Neural crest cell (in vitro differentiated cells): ENCODE measurements at places on chromosomes 1 and 21. TPM values are rescaled to one million over a fixed set of nuclear protein-coding genes. Genes with fewer than 3 reads are reported as not detected.

ZNHIT6 gene
- total RNA-seq, result 19.9 and 20.4 TPM in 2 replicates

IQCC gene
- total RNA-seq, result 7.3 and 7.8 TPM in 2 replicates

TRIM45 gene
- 13.3 and 16.6 TPM in 2 replicates for total RNA-seq

ENAH gene
- 179 and 181 TPM in 2 replicates for total RNA-seq

LENEP gene
- total RNA-seq, result 1.9 and 2.5 TPM in 2 replicates

CFAP45 gene
- total RNA-seq, result not detected in 2 replicates

IPO13 gene
- total RNA-seq, result 37.7 and 44.1 TPM in 2 replicates

IL24 gene
- total RNA-seq, result not detected in 2 replicates

FCGR3A gene
- not detected in 2 replicates for total RNA-seq

TNFRSF4 gene
- total RNA-seq, result 0.19 and 0.20 TPM in 2 replicates

SELL gene
- not detected in 2 replicates for total RNA-seq

FCRL1 gene
- not detected in 2 replicates for total RNA-seq

TOR1AIP2 gene
- 76.2 and 78.0 TPM in 2 replicates for total RNA-seq

NFASC gene
- total RNA-seq, result 11.1 and 12.9 TPM in 2 replicates

- DNase-seq, result no peak
Observed at GRCh38 chr21:28339403-28339802, 653.3 kb downstream of the LTN1 start.

GRCh38 chr1:119409731-119410130 is 5.2 kb upstream of the HSD3B2 start:
- DNase-seq, result no peak

GRCh38 chr1:201791051-201791778 is 37.7 kb upstream of the IPO9 start:
- no peak for DNase-seq

- no peak for DNase-seq
Observed at GRCh38 chr1:70048336-70049094, 156.9 kb downstream of the LRRC40 start.

DNA sequence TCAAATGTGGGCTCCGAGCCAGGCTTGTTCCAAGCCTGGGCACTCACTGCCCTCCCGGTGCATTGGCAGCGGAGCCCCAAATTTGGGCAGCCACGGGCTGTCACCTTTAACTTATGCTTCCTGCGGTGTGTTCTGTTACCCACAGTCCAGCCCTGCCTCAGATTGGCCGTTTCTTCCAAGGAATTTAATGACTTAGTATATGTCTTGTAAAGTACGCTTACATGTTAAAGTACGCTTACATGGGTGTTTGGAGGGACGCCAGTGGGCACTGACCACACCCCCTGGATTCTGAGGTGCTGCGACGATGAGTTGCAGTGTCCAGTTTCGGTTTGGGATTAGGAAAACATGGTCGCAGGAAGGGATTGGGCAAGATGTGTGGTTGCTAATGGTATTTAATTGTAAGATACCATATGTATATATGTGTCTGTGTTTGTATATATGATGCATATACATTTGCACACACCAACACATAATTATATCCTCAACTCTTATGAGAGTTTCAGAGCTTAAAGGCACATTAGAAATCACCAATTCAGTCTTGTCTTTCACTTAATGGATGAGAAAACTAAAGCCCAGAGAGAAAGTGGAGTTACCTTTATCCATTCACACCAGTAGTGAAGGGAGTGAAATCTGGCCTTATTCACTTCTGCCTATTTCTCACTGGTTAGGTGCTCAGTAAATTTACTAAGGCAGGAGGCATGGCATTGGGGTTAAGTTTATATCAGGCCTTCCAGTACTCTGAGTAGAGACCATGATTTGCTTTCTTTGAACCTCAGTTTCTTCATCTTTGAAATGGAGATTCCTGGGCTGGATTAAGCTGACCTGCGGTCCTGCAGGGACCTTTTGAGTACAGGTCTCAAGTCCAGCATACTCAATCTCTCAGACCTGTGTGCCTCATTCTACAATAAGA is 1.0 kb downstream of the SMYD2 start:
- DNase-seq, result peak; percentile 6

DNA sequence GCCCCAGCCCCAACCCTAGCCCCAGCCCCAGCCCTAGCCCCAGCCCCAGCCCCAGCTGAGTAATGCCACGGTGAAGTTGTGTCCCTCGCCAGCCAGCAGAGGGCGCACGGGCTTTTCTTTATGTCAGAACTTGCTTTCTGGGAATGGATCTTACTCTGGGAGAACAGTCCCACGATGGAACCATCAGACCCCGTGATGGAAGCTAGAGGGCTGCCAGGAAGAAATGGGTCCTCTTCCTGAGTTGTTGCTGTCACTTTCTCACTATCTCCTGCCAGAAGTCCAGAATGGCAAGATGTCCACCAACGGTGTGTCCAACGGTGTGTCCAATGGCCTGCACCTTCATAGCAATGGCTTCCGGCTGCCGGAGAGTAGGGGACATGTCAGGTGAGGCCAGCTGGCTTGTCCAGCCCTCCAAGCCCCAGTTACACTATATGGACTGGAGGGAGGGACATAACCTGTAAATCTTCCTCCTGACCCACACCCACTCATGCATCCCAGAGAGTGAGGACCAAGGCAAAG is 25.1 kb upstream of the TMEM222 start:
- DNase-seq, result peak; percentile 84

GRCh38 chr1:167650269-167651160 is 20.5 kb downstream of the RCSD1 start:
- DNase-seq, result no peak

GRCh38 chr1:181784039-181784683 is 277.4 kb downstream of the ZNF648 start:
- DNase-seq, result no peak

- no peak for DNase-seq
Observed at GRCh38 chr1:222880587-222880986, 65.7 kb downstream of the DISP1 start.

GRCh38 chr1:112070677-112071076 is 81.2 kb upstream of the KCND3 start:
- DNase-seq, result no peak

DNA sequence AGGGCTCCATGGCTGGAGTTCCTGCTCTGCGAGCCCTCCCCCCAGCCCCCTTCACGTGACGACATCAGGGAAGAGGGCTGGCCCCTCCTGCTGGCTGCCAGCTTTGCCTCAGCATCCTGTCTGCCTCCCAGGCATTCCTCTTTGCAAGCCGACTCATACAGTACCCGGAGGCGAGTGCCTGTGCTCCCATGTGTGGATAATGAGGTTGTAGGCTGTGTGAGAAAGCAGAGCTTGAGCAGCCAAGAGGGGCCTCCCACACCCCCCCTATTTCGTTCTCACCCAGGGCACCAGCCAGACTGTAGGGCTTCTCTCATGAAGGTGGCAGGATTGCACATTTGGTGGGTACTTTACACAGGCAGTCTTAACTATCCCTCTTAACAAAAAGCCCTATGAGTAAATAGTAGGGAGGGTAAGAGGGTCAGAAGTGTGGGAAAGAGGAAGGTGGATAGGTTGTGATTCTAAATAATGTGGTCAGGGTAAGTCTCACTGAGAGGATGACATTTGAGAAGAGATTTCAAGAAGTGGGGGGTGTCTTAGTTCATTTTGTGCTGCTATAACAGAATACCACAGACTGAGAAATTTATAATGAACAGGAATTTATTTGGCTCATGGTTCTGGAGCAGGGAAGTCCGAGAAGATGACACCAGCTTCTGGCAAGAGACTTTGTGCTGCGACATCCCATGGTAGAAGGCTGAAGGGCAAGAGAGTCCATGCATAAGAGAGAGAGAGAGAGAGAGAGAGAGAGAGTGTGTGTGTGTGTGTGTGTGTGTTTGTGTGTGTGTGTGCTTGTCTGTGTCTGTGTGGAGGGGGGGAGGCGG is 113.5 kb downstream of the OMA1 start:
- DNase-seq, result peak; percentile 50

DNA sequence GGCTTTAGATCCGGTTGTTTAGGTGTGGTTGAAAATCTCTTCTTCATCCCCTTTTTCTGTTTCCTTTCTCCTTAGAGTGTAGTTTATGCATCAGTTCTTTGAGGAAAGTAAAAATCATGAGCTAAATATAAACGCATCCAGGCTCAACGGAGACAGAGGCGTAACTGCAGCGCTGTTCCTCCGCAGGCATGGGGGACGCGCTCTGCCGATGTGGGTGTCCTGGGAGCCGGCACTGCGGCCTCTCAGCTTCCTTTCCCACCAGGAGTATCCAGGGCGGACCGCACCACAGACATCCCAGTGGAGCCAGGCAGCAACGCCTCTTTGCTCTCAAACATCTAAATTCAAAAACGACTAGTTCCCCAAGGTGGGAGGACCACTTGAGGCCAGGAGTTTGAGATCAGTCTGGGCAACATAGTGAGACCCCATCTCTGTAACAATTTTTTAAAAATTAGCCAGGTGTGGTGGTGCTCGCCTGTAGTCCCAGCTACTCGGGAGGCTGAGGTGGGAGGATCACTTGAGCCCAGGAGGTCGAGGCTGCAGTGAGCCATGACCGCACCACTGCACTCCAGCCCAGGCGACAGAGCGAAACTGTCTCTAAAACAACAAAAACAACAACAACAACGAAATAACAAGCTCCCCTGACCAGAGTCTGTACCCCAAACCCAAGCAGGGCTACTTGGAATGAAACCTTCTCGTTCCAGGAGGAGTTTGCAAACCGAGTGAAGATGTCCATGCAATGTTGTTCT is 16.4 kb downstream of the SLC45A1 start:
- DNase-seq, result no peak

DNA sequence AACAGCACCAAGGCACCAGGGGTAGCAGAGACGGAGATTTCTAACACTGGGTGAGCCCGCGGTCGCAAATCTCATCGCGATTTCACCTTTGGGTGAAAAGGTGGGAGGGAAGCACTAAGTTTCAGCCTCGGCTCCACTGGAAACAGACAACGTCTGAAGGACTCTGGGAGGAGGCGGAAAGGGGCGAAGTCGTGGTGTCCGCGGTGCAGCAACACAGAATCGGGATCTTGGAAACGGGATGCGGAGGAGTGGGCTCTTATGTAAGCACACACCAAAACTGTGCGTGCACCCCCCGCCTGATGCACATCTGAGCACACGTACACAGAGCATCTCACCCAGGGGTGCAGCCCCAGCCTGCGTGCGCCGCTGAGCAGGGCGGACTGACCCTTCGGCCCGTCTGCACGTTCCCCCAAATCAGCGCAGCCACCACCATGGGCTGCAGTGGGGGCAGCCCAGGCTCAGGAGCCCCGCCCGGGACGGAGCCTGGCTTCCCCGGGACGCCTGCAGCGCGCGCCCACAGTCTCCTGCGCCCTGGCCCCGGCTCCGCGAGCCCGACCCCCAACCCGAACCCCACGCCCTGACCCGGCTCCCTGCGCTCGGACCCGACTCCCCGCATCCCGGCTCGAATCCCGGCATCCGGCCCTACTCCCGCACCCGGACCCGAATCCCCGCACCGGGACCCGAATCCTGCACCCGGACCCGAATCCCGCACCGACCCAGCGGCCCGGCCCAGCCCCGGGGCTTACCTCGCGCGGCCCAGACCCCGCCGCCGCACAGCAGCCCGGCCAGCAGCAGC is 670 bp downstream of the CLSTN1 start:
- no peak for DNase-seq

- DNase-seq, result no peak
Observed at GRCh38 chr1:78913950-78914349, 92.6 kb downstream of the ADGRL4 start.

DNA sequence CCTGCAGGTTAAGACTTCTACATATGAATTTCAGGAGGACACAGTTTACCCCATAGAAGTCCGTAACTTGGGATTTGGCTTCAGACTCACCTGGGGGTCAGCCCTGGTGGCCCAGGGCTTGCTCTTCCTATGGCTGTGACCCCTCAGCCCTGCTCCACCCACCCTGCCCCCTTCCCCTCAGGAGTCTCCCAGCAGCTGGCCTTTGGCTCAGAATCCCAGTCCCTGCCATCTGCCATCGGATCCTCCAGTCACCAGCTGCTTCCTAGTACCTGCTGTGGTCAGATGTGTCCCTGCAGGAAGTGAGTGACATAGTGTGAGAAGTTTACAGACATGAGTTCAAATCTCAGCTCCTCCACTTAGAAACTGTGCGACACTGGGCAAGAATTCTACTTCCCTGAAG is 332.6 kb downstream of the NPHP4 start:
- DNase-seq, result no peak

- no peak for DNase-seq
Observed at GRCh38 chr1:53315456-53316423, 12.1 kb downstream of the LRP8 start.

DNA sequence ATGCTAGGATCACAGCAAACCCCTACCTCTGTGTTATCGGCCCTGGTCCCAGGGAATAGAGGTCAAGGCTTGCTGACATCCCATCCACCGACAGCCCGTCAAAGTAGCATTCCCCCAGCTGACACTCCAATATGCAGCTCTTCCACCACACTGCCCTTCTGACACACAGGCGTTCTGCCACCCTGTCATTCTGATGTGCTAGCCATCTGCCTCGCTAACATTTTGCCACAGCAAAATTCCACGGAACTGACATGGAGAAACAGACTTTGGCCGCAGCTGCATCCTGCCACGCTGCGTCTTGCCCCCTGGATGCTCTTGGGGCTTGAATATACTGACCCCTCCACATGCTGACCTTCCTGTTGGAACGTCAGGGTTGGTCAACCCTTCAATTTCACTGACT is 163.2 kb upstream of the CSF3R start:
- no peak for DNase-seq

DNA sequence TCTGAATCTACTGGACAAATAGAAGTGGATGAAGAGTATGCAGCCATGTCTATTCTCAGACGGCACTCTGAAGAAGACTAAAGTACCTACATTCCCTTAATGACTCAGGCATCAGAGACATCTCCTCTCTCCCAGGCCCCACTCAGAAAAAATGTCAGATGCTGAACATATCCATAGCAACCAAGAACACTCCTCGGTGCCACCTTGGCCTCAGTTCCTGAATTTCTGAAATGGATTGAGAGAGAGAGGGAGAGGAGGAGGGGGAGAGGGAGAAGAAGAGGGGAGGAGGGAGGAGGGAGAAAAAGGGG is 16.0 kb upstream of the OVAAL start:
- DNase-seq, result no peak

- DNase-seq, result no peak
Observed at GRCh38 chr1:200838676-200839445, 33.9 kb upstream of the GPR25 start.

- no peak for DNase-seq
Observed at GRCh38 chr1:41936107-41936506, 17.4 kb upstream of the HIVEP3 start.

DNA sequence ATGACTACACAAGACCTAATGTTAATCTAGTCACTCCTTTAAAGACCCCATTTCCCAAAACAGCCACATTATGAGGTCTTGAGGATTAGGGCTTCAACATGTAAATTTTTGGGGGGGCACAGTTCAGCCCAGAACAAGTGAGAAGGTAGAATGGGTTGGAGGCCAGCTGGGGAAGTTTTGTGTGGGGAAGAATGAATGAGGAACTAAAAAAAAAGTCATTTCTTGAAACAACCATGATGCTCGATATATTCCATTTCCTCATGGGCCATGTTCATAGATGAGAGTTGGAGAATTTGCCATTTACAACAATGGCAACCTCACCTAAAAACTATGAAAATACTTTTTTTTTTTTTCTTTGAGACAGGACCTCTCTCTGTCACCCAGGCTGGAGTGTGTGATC is 14.5 kb downstream of the NLRP3 start:
- no peak for DNase-seq

DNA sequence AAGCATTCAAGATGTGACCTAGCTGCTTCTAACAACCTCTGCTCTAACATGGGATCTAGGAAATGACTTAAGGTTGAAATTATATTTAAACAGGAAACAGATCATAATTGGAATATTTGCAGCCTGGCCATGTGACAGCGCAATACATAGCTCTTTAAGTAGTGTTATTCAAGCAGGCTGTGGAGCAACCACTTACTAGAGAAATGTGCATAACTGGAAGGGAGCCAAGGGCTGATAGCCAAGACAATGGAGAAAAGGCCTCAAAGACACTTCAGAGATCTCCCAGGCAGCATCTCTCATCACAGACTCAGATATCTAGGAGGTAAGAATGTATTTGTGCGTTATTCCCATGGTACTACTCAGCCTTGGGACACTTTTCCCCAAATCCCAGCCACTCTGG is 823.0 kb upstream of the PRMT6 start:
- DNase-seq, result no peak
